ENCODE measurements at places on chromosomes 13 and 19. TPM values are rescaled to one million over a fixed set of nuclear protein-coding genes. Genes with fewer than 3 reads are reported as not detected.

DNA sequence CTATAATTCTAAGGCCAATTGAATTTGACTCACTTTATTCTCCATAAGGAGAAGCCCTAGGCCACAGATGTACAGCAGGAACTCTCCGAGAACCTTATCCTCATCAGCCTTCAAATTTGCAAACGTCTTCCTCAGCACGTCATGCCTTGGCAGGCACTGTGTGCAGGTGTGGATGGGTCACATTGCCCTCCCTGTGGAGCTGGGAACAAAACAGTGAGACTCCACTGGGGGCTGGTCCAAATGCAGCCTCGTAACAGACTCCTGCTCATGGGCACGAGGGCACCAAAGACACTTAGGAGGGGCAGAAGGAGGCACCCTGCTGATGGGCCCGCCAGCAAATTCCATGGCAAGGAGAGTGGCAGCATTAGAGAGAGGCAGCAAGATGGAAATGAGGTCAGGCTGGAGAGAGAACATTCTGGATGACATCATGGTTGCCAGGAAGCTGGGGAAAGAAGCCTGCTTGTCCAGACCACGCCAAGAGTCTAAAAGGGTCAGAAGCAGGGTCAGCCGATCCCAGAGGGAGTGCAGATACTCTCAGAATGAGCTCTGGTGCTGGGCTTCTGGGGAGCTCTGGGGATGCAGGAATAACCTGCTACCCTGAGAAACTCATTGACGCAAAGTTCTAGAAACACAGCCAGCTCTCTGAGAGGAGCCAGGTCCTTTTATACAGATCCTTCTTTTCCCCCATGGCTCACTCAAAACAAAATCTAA, 242.2 kb downstream of the B3GLCT start:
- ATAC-seq, result peak; percentile 61

DNA sequence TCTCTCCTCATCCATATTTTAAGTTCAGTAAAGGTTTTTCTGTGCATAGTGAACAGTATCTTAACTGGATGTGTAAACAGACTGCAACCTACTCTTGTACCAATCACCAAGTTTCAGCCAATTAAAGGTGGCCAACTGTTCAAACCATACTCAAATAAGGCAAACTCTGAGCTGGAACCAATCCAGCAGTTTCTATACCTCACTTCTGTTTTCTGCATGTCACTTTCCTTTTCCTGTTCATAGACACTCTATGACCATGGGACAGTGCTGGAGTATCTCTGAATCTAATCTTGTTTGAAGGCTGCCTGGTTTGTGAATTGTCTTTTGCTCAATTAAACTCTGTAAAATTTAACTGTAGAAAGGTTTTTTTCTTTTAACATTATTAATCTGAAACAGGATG, 470.3 kb upstream of the SLITRK6 start:
- no peak for ATAC-seq

DNA sequence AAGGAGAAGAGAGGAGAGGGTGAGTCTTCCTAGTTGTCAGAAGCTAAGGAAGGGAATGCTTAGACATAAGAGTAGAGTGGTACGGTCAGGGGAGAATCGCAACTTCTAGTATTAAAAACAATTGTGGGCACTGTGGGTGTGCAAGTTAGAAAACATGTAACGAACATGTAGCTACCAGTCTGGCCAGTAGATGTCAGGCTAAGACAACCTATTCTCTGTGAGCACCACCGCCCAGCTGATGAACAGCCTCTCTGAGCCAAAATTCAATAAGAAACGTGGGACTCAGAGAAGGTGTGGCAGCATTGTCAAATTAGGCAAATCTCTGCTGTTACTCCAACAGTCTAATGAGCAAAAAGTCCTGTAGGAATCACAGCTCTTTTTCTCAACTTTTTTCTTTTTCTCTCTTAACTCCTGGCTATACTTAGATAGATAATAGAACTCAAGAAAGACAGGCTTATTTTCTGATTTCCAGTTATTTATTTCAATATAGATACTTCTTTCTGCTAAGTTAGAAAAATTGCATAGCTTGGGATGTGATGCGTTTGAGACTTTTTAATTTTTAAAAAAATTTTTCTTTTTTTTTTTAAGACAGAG, 186.2 kb downstream of the USP12 start:
- ATAC-seq, result peak; percentile 53

GRCh38 chr13:32537580-32538142, 934 bp downstream of the N4BP2L2 start:
- ATAC-seq, result no peak

DNA sequence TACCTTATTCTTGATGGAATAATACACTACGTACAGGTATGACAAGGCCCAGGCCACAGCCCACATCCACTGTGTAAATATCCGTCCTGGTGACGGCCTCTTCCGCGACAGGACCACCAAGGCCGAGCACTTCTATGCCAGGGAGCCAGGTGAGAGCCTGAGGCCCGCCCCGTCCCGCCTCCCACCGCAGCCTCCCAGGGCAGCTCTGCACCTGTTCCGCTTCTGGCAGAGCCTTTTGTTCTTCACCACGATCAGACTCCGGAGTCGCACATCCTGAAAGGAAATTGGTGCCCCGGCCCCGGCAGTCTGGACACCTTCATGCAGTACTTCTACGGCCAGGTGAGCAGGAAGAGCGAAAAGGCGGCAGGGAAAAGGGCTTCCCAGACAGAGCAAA, 10.6 kb upstream of the ZNF358 start:
- ATAC-seq, result no peak

DNA sequence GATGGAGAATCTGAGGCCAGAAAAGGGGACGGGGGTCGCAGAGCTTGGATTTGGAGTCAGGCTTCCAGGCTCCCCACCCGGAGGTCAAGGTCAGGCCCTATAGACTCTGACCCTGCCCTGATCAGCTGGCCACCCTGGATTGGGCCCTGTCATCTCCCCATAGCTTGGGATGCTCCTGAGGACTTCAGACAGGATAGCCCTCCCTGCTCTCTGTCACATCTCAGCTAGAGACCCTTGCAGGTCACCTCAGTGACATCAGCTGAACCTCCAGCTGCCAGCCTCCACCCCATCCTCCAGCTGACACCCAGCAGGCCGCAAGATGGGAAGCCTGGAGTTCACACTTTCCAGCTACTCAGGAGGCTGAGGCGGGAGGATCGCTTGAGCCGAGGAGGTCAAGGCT, 2.8 kb upstream of the TPM4 start:
- no peak for ATAC-seq

GRCh38 chr13:84870190-84870589, 929.0 kb downstream of the SLITRK6 start:
- no peak for ATAC-seq

PCP2 gene
- total RNA-seq, result not detected

- no peak for ATAC-seq
These were observed 155.9 kb downstream of the DLEU7 start for GRCh38 chr13:50687545-50687944.

KASH5 gene
- not detected for total RNA-seq
